ENCODE measurements at places on chromosomes 1 and 21.

DNA sequence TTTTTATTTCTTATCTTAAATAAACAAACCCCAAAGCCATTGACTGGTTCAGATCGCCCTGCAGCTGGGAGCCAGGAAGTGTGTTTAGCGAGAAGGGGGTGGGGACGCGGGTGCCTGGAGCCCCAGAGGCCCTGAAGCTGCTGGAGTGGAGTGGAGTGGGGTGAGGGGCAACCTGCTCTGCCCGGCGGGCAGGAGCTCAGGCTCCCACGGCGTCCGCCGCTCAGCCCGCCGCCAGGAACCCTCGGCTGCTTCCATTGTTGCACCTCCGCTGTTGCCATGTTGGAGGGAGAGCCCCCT, 673 bp downstream of the PIK3C2B start:
- DNase-seq, result no peak

DNA sequence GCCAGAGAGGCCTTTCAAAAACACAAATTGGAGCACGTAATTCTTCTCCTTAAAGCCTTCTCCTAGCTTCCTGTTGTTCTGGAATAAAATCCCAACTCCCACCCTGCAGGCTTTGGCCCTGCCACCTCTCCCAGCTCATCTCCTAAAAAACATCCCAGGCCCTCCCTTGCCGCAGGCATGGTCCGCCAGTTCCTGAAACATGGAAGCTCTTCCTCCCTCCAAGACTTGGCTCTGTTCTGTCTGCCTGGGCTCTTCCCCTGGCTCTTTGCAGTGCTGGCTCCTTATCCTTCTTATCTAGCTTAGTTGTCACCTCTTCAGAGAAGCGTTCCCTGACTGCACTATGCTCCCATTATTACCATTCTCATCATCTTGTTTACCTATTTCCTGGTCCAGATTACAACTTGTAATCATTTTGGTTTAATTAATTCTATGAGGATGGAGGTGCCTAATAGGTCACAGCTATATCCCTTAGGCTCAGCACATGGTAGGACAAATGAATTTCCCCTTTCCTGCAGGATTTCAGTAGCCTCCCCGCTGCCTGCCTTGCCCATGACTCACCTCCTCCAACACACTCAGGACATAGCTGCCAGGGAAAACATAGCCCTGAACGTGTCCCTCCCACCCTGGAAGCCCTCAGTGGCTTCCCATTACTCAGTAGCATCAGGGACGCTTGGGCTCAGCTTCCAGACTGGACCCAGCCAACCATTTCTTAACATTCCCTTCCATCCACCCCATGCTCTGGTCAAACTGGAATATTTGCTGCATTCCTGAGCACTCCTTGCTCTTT, 15.7 kb upstream of the IGSF21 start:
- DNase-seq, result no peak

- DNase-seq, result no peak
Observed at GRCh38 chr1:160646711-160647328, at the start of gene SLAMF1. Gene SLAMF1, minus strand, starts transcription at chr1:160647044. Its CDS starts 99 bp downstream, at chr1:160646945.

- no peak for DNase-seq
Observed at GRCh38 chr1:224425279-224425884, 9.2 kb downstream of the WDR26 start.

GRCh38 chr1:115620453-115620852, 21.3 kb upstream of the VANGL1 start:
- no peak for DNase-seq
